T follicular helper cell (primary cell): ENCODE measurements at places on chromosomes 12 and 14.

DNA sequence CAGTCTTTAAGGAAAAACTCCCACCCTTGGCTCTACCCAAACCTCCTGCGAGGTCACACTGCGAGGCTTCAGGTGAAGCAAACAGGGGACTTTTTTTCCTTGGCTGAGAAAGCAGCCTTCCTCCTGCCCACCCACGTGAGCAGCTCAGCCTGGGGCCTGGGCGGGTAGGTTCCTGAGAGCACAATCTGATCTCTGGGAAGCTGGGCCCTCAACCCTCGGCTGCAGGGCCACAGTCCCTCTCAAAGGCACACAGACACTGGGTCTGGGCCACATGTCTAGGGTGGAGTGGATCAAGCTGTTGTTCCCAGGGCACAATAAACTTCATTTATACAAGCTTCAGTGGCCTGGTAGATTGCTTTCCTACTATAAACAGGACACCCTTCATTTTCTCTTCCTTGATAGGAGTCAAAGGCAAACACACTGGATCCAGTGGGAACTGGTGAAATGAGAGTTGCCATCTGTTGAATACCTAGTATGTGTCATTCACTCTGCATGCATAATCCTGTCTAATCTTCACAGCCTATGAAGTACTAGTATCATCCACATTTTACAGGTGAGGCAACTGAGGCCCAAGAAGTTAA, 41.3 kb upstream of the PNMA1 start:
- no peak for DNase-seq

GRCh38 chr12:18905134-18905533, 167.2 kb downstream of the CAPZA3 start:
- DNase-seq, result no peak

DNA sequence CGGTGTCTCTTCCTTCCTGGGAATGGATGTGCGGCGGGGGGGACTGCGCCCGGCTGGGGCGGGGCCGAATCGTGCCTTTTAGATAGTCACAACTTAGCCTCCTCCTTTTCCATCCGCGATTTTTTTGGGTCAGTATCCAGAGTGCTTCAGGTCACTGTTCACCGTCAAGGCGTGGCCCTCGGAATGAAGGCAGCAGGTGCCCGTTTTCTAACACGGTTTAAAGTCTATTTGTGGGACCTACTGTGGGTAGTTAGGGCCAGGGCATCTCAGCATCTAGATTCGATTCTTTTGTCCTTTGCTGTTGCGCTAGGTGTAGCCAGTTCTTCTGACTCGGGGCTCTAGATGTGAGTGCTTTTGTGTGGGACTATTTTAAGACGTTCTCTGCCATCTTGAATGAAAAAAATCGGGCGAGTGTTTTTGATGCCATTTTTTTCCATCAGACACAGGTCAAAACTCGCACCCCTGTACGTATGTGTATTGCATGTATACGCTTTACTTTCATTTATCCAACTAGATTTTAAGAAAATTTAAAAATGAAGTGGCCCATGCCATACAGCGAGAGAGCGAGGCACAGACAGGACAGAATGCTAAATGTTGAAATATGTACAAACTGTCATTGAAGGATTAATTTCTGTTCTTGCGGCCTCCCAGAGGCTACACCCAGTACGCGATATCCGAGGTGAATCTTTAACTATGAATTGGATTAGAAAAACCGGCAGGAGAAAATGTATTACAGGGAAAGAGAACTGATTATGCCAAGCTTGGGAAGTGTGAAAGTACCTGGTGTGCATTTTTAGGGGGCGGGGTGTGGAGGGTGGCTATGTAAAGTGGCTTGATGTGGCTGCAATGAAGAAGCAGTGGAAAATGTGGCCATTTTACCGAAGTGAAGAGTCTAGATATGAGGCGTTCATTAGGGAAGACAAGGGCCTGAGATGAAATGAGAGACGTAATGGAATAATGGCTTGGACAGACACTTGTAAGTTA, 835 bp downstream of the VEZT start:
- DNase-seq, result peak; percentile 19

DNA sequence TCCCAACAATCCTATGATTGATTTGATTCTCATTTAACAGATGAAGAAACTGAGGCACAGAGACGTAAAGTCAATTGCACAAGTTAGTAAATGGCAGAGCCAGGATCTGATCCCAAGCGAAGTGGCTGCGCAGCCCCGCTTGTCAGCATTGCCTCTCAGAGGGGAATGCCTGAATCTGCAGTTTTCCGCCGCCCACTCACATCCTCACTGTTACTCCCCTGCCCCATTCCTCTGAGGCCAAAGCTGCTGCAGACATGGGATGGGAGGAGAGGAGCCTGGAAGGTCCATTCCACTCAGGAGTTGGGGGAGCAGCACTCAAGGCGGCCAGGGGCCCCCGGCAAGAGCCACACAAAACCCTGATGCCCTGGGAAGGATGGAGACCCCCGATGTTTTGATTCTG, 1.0 kb downstream of the NRIP2 start:
- DNase-seq, result no peak
